Keratinocyte (primary cell): ENCODE measurements at places on chromosomes 5 and 9.

DNA sequence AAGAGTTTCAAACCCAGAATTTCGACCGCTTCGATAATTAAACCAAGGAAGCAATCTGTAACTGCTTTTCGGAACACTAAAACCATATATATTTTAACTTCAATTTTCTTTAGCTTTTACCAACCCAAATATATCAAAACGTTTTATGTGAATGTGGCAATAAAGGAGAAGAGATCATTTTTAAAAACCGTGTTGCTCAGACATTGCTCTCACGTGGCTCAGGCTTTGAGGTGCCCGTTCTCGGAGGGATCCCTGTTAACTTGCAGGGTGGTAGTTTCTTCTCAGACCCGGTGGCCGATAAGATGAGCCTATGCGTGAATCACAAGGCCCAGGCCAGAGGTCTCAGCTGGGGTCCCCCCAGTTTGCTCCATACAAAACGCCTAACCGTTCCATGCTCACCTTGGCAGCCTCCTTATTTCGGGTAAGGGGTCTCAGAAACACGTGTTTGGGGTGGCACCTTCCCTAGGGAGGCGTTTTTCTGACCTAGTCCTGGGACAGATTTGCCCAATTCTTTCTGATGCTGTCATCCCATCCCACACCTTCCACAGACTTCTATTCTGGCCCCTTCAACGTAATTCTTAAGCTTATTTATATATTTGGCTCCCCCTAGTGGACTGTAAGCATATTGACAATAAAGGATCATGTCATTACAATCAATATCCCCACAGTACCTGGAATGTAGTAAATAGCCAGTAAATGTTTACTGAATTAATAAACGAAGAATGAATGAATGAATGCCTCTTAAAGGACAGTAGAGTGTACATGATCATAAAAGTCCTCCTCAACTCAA is 48.1 kb downstream of the THBS4 start:
- H3K27me3 ChIP-seq = no peaks in the 10 kb centered on the region
- peak; percentile 28 for DNase-seq

DNA sequence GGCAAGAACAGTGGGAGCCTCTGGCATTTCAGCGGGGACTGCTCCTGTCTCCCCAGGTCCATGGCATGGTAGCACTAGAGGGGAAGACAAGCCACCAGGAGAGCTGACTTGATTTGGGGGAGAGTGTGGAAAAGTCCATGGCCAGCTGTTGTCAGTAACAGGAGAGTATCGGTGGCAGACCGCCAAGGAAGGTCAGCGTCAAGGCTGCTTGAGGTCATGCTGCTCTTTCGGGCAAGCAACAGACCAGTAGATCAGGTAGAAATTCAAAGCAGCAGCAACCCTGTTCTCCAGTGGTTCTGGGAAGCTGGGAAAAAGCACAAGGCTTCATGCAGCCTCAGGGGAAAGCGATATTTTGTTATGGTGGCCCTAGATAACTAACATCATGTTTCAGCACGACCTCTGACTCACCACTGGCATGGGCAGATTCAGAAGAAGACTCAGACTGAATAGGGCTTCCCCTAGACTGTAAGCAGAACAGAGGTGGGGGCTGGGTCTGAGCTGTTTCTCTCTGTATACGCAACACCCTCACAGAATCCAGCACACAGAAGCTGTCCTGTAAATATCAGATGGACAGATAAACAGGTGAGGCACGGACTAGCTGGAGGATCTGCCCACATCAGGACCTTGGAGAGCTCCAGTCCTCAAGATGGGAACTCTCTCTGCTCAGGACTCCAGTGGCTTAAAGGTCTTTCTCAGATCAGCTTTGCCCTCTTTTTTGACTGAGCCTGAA is 35.2 kb upstream of the PLEKHG4B start:
- H3K4me3 ChIP-seq = no peak overlapping the region
- no peak overlapping the region for H3K27ac ChIP-seq
- H3K27me3 ChIP-seq = peaks cover 28% of the 10 kb centered on the region
- H3K4me1 ChIP-seq = peaks cover 11% of the 10 kb centered on the region
- H3K36me3 ChIP-seq = no peaks in the 10 kb centered on the region
- DNase-seq = peak; percentile 81

DNA sequence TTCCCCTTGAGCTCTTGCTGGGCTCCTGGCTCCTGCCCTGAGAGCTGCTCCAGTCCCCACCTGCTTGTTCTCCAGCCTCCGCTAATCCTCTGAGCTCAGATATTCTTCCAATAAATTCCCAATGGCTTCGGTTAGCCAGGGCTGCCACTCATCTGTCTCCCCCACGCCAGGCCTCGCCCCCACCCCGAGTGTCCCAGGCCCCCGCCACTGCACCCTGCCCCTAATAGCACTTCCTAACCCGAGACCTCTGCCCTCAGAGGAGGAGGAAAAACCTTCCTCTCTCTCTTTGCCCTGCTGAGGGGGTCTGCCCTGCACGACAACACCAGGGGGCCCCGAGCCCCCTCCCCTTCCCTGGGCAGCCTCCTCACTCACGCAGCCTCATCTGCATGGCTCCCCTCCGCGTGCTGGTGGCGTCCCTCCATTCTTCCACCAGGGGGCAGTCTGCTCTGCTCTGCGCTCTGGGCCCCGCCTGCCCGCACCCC is 5.4 kb upstream of the LCN15 start:
- H3K27me3 ChIP-seq = peaks cover 5% of the 10 kb centered on the region
- DNase-seq = no peak
- H3K27ac ChIP-seq = no peak overlapping the region
- no peak overlapping the region for H3K4me3 ChIP-seq
- no peaks in the 10 kb centered on the region for H3K4me1 ChIP-seq

DNA sequence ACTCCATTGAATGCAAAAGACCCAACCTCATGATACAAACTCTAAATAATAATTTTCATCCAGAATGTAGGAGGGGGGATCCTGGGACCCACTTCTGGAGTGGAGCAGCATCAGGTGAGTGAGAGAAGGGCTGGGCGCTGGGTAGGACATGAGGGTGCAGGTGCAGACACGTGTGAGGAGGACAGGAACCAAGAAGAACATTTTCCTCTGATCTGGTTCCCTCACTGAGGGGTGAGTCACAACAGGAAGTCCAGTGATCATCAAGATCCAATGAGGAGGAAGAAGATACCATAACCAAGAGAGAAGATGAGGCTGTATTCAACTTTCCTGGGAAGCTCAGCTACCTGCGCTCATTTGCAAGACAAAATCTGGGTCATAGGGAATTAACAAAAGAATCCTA is 57.4 kb downstream of the SFXN1 start:
- H3K27me3 ChIP-seq = no peaks in the 10 kb centered on the region
- no peak overlapping the region for H3K27ac ChIP-seq
- no peak for DNase-seq
- H3K36me3 ChIP-seq = no peaks in the 10 kb centered on the region
- H3K4me3 ChIP-seq = no peak overlapping the region
- H3K4me1 ChIP-seq = peaks cover 2% of the 10 kb centered on the region

GRCh38 chr5:32574540-32575175 is 10.7 kb upstream of the SUB1 start:
- H3K27ac ChIP-seq = no peak overlapping the region
- no peaks in the 10 kb centered on the region for H3K27me3 ChIP-seq
- no peak overlapping the region for H3K4me3 ChIP-seq
